ENCODE measurements at places on chromosomes 7 and 10.

- DNase-seq: no peak
These were observed 31.2 kb downstream of the TOMM7 start for GRCh38 chr7:22791204-22792158.

DNA sequence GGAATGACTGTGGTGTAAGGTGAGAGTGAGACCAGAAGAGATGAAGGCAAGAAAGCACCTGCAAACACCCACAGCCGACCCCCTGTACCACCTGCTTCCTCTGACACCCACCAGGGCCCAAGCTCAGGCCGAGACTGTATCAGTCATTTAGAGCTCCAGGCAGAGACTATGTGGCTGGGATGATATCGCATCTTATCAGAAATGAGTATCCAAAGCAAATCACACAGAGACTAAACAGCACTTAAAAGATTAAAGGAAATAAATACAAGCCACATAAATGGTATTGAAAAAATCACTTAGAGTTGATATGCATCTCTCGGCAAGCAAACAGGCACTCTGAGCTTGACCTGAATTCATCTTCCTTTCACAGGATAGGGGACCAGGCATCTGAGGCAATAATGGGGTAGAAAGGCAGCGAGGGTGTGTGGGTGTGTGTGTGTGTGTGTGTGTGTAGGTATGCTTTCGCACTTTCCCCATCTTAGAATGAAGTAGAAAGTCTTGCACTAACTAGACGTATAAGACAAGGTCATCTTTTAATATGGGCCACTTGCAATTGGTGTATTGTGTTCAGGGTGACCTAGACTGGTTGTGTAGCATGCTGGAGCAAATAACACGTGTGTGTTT, 665.9 kb downstream of the KCNMA1 start:
- DNase-seq: no peak

- no peak for DNase-seq
These were observed 23.0 kb upstream of the UMAD1 start for GRCh38 chr7:7617550-7617949.

DNA sequence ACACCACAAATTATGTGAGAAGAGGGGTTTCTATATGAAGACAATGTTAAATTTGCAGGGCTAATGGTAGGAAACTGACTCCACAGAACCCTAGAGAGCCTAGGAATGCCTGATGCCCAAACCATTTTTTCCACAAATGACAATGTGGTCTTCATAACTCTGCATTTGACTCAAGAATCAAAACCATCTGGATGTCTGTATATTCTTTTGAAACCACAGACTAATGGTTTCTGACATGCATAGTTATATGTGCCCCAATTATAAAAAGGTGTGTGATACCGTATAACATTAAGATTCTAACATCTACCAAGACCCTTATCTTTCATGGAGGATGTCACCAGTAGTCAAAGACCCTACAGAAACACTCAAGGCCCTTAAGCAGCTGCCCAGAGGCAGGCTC, 20.3 kb downstream of the SEC61G start:
- DNase-seq: no peak

DNA sequence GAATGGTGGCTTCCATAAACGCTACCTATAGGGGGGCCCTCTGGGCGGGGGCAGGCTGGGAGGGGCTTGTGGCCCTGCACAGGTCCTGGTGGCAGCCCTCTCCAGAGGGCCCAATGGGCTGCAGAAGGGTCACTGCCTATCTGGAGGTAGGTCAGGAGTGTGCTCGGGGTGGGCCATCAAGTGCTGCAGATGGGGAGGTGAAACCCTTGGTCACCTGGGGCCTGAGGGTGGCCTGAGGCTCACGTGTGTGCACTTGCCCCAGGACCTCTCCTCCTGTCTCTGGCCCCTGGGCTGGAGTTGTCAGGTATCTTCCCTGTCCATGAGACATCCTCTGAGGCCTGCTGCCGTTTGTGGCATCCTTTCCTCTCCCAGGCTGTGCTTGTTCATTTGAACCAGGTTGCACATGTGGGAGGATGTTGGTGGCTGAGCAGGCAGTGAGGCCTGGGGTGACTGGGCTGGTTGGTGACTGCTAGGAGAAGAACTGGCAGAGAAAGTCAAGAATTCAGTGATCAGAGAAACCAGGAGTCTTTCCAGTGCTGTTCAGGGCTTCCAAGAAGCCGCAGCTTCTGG, 21.1 kb upstream of the SH2D4B start:
- no peak for DNase-seq

- no peak for DNase-seq
These were observed 57.6 kb upstream of the MDFIC start for GRCh38 chr7:114864278-114864677.

- no peak for DNase-seq
These were observed 48.1 kb upstream of the PLEKHA1 start for GRCh38 chr10:122326385-122326784.

DNA sequence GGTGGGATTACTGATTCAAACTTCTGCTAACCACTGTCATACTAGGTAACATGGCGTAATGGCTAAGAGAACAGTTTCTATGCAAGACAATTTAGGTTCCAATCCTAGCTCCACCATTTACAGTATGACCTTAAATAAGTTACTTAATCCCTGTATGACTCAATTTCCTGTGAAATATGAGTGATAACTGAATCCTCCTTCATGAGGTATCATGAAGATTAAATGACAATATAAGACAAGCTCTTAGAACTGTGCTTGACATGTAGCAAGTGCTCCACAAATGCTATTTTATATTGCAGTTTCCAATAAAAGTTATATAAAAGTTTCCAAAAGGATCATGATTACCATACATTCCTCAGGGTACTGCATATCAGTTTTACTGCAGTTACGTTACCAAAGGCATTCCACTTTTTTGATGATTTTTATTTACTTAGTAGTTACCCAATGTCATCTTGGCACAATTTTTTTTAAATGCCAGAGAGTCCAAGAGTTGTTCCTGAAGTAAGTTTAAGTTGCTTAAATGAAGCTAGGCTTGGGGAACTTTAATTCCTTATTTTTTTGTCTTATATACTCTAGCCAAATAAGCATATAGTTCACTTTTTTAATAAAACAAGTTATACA, 7.1 kb downstream of the DOCK4 start:
- no peak for DNase-seq

DNA sequence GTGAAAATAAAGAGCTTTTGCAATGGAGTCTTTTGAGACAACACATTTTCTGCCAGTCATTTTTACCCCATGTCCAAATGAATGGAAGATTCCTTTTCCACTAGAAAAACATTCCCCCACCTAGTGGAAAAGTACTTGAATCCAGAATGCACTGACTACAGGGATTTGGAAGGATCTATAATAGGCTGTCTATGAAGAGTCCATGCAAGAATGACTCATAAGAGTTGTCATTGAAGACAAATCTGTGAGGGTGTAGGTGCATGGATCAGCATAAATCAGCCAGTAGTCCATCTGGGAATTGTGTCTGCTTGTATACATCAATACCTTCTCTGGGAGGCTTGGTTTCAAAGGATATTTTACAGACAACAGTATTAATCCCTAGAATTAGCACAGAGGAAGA, 32.5 kb upstream of the TRUB1 start:
- DNase-seq: no peak

GRCh38 chr10:91549262-91549661, 83.6 kb downstream of the PPP1R3C start:
- no peak for DNase-seq

GRCh38 chr7:17528636-17529035, 230.2 kb downstream of the AHR start:
- DNase-seq: no peak

DNA sequence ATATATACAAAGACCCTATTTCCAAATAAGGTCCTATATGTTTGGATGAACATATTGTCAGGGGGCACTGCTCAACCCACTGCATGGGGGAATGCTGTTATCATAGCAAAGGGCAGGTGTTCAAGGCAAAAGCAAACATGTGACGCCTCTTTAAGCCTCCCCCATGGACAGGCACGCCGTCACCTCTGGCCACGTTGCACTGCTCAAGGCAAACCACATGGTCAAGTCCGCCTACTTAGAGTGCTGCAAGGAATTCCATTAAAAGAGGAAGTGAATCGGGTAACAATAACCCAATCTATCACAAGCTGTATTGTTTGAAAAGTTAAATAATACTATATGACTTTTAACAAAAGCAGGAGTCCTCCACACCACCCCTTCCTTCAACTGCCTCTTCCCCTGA, 8.8 kb upstream of the CALD1 start:
- no peak for DNase-seq

GRCh38 chr7:34727464-34727995, 69.5 kb downstream of the NPSR1 start:
- DNase-seq: no peak

- no peak for DNase-seq
These were observed 20.7 kb upstream of the CAV2 start for GRCh38 chr7:116478834-116479233.

DNA sequence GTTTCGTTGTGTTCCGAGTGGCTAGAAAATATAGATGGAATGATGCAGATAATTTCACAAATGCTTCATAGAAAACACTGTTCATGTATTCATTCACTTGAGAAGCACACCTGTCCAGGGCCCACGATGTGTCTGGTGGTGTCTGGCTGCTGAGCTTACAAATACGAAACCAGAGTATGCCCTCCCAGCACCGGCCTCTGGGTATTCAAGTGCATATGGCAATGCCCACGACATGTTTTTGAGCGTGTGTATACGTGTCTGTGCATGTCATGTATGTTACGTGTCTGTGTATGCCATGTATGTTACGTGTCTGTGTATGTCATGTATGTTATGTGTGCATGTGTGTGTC, 37.9 kb downstream of the IL2RA start:
- no peak for DNase-seq

DNA sequence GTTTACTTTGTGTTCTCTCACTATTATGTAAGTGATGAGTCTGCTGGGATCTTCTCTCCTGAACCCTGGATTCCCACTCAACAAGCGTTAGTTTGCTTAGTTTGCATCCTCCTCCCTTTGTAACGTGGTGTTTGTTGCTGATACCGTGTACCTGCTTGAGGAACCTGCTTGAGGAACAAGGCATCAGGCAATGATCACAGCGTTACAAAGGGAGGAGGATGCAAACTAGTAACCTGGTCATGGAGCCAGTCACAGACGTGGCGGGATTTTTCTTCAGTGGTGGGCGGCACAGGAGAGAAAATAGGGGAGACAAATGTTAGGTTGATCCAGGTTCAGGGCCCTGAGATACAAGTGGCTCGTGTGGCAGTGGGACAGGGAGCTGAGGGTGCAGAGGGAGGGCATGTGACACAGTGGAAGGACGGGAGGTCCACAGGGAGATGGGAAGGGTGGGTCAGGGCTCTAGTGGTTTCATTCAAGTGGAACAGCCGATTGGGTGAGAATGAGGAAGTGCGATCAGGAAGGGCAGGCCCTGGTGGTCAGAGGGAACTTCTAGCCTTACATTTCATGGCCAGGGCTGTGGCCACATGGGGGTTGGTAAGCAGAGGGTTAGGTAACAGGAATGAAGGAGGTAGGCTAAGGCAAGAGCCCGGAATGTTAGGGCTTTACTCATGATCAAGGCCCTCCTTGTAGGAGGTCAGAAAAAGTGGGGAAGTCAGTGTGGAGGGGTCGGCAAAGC, 38.0 kb downstream of the SNX10 start:
- DNase-seq: no peak

DNA sequence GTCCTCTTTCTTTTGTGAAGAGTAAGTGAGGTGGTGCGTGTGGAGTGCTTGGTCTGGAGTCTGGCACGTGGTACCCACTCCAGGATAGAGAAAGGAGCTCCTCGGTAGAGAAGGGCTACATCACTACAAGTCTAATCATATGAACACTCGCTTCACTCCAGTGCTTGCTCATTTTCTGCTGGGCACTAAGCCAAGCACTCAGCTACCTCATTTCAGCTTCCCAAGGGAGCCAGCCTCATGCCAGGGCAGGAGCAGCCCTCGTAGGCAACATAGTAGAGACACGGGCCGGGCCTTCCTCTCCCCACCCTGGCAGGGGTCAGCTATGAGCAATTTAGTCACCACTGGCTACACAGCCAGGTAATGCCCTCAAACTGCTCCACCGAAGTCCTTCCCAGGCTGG, 11.4 kb upstream of the HSPA12A start:
- DNase-seq: no peak

DNA sequence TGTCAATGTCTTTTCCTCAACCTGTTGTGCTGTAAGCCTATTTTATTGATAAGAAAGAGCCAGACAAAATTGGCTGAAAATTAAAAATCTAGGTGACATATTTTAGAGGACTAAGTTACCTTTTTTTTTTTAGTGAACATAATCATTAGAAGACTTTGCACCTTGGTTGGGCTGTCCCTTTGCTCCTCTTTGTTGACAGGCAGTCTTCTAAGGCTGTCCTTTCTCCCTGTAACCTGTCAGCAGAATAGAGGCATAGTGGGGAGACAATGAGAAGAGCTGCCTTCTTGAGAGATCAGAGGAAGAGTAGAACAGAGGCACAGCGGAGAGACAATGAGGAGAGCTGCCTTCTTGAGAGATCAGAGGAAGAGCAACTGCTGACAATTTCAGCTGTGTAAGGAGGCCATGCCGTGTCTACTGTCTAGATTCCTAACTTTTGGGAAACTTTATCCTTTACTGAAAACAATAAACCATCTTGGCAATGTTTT, 238.3 kb upstream of the FZD1 start:
- DNase-seq: no peak

DNA sequence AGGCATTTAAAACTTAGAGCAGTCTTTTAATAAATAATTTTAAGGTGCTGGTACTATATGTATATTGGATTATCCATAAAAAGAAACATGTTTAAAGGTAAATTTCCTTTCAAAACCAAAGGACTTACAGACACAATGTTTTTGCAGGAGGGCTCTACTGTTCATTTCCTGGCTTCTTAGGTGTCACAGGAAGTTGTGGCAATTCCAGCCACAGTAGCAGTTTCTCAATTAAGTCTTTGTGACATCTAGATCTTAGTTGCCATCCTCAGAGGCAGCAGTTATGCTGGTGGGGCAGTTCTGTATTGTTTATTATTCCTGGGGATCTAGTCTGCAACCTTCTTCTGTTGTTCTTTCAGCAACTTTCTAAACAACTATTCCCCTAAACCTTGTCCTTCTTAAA, 460.1 kb downstream of the MAGI2 start:
- no peak for DNase-seq

GRCh38 chr7:46625032-46625431, 704.0 kb upstream of the IGFBP3 start:
- no peak for DNase-seq

DNA sequence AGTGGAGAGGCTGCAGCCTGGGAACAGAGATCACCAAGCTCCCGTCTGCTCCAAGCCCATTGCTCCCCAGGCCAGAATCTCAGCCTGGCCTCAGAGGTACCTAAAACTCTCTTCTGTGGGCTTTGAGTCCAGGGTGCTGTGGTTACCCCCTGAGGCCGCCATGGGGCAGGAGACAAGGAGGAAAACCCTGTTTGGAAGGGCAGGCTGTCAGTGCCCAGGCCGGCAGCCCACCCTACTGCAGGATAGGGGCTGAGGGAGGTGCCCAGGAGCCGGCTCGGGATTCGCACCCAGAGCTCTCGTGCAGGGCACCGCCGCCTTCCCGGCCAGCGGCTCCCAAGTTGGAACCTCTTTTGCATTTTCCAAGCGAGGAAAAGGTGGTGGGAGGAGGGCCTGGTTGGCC, 24.5 kb downstream of the UNCX start:
- no peak for DNase-seq

DNA sequence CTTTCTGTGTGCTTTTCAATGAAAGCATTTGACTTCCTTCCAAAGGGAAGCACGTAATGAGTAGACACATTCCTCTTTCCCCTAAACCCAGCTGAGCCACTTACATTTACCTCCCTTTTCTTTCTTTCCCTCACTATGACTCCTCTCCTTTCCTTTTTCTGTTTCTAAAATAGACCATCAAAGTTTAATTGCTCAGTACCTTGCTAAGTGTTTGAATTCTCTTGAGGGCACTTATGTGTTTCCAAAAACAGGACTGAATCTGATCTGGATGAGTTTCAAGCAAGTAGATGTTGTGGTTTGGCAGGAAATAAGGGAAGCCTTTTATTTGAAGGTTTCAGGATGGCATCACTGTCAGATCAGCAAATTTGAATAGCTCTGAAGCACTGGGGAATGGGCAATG, 396.2 kb downstream of the REEP3 start:
- DNase-seq: no peak
